ENCODE measurements at places on chromosomes 1 and 21.

- no peak for DNase-seq
Observed at GRCh38 chr1:60906039-60906438, 176.3 kb upstream of the NFIA start.

- DNase-seq = peak; percentile 82
Observed at GRCh38 chr1:185719021-185719420, 15.2 kb upstream of the HMCN1 start.

GRCh38 chr1:161884475-161884874 lies 118.4 kb downstream of the ATF6 start:
- DNase-seq = no peak

DNA sequence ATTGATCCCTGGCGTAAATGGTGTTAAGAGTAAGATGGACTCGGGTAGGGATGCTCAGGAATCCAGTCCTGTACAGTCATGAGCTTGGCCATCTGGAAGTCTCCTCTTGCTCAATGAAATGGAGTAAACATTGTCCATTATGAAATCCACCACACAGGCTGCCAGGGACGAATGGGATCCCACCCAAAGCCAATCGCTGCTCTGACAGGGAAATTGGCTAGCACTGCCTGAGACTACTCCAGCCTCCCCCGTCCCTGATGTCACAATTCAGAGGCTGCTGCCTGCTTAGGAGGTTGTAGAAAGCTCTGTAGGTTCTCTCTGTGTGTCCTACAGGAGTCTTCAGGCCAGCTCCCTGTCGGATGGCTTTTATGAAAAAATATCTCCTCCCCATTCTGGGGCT lies at the start of gene HSD11B1:
Gene HSD11B1 (plus strand): TSS at position 263 of the 400 bp plus-strand sequence. CDS start 97 bp downstream, at position 360.
- peak; percentile 94 for DNase-seq

- no peak for DNase-seq
Observed at GRCh38 chr1:10778640-10779039, 17.8 kb downstream of the CASZ1 start.

- no peak for DNase-seq
Observed at GRCh38 chr1:199742547-199742946, 285.0 kb upstream of the NR5A2 start.

- no peak for DNase-seq
Observed at GRCh38 chr1:35390600-35391494, 122.3 kb downstream of the ZMYM4 start.

- DNase-seq = peak; percentile 44
Observed at GRCh38 chr1:227945891-227946623, 1.7 kb downstream of the WNT9A start.

GRCh38 chr1:238624776-238625175 lies 734.1 kb upstream of the ZP4 start:
- DNase-seq = no peak

GRCh38 chr1:245690946-245691541 lies 536.3 kb downstream of the KIF26B start:
- DNase-seq = no peak

DNA sequence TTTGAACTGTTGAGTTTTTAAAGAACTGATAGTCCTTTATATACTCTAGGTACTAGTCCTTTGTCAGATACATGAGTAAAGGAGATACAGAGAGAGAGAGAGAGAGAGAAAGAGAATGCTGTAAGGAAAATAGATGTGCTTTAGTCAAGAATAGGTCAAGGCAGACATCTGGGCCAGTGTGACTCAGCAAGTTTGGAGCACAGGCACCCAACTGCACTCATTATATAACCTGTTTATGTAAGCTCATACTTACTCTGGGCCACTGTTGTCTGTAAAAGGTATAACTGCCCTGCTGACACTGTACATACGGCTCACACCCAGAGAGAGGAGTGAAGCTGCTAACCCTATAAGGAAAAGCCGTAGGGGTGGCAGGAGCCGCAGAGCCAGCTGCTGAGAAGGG lies 32.2 kb upstream of the AKT3 start:
- no peak for DNase-seq

DNA sequence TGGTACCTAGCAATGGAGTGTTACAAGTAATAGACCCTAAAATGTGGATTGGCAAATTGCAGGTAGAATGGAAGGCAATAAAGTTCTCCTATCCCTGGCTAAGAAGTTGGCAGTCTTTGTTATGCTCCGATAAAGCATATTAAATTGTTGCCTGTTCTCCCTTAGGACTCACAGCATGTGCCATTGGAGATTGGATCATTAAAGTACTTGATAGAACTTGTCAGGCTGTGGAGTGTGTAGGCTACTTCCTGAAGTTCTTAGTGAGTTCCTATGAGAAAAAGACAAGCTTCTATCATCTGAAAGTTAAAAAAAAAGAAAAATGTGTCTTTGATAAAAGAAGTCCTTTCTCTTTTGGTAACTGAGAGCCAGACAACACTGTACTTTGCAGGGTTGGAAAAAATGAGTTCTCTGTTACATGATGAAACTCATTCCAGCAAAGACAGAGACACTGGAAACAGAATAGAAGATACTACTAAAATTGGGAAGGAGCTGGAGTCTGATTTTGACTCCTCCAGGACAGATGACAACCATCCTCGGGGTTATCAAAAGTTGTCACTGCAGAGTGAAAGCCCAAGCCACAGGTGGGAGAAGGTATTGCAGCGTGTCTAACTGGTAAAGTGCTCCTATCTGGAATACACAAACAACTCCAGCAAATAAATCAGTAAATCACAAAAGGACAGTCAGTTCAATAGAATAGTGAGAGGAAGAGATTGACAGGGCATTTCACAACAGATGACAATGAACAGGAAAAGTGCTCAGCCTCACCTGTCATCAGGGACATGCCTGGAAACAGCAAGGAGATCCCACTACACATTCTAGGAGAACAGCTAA lies 87.5 kb upstream of the WDR26 start:
- no peak for DNase-seq

GRCh38 chr1:229479660-229480399 lies 28.3 kb downstream of the NUP133 start:
- DNase-seq = no peak

GRCh38 chr1:202187041-202187671 lies 6.4 kb upstream of the LGR6 start:
- DNase-seq = no peak

GRCh38 chr1:94425821-94426484 lies 7.8 kb downstream of the ABCD3 start:
- no peak for DNase-seq

DNA sequence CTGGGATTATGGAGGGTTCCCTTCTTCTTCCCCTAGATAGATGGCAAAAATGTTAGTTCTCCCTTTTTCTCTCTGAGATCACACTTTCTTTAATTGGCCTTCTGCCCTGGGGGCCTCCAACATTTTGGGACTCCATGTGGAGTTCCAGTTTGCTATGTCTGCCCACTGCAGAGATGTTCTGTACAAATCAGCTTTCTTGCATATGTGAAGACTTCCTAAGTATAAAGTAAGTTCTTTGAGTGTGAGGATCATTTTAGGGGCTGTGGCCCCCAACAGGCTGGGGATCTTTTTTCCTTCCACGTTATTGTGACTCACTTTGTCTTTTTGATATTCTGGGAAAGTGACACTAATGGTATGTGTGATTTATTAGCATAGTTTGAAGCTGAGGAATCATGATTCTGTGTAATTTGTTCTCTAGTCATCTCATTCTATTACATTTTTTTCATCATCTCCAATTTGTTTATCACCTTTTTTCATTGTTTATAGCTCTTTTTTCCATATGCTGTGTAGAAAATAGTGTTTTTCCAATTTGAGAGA lies 48.2 kb downstream of the HHAT start:
- DNase-seq = no peak

GRCh38 chr1:68178821-68179490 lies 53.4 kb downstream of the WLS start:
- DNase-seq = no peak

DNA sequence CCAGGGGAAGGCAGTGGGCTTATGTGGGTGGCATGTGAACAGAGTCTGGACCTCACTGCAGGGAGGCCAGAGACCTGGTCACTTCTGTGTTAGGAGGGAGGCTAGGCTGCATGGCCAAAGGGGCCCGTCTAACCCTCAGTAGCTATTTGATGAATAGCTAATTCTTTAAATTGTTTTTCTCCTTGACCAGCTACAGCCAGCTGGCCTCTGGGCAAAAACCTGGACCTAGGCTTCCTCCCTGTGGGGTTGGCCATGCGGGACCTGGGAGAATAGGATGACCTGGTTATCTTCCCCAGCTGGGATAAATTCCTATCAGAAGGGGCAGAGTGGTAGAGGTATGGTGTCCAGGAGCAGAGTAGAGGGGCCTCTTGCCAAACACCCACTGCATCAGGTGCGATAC lies 79.4 kb downstream of the TNR start:
- no peak for DNase-seq

All from left lobe of liver (tissue), 2 donors.